ENCODE measurements at places on chromosomes 2 and 18.

GRCh38 chr2:189870381-189871085 is 86.3 kb downstream of the PMS1 start:
- DNase-seq, result no peak

- DNase-seq, result no peak
Measured at GRCh38 chr2:6877402-6878304, at the start of gene RSAD2. Gene RSAD2 (plus strand): TSS chr2:6877777. CDS start chr2:6877801, 24 bp downstream.

DNA sequence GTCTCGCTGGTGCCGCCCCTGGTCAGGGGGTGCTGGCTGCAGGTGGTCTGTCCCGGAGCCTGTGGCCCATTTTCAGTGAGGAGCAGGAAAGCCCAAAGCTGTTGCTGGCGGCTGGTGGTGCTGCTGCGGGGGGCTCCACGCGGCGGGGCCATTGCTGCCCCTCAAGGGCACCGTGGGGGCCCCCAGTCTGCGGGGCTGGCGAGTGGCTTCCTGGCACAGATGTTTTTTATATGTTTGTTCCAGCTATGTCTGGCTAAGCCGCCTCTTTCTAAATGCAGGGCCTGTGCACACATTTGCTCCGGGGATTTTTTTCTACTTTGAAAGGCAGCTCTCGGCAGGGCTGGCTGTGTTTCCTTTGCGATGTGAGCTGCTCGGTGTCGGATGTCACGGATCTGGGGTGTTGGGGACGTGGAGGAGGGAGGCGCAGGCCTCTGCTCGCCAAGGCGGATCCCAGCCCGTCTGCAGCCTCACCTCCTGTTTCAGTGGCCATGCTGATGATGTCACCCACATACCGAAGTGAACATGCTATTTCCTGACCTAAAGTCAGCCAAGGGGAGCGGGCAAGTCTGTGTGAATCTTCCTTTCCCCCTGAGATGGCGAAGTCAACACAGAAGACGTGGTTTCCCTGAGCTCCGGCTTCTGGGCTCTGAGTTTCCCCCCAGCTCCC is 112.0 kb upstream of the CTDP1 start:
- DNase-seq, result peak; percentile 61

- no peak for DNase-seq
Measured at GRCh38 chr2:239075918-239076758, 228.3 kb downstream of the TWIST2 start.

GRCh38 chr18:76480913-76481312 is 14.1 kb downstream of the ZNF516 start:
- no peak for DNase-seq

DNA sequence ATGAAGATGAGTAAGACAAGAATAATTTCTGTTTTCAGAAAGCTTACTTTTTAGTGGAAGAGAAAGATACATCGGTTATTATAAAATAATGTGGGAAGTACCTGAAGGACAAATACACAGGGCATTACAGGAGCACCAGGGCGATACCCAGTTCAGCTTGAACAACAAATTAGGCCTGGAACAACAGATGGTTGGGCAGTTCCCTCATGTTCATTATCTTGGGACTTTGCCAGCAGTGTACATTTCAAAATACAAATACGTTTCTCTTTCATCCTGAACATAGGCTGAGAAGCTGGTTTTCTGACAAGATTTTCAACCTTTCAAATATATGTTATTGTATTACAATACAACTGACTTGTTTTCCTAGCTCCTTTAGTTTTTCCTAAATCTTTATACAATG is 79.6 kb downstream of the TGIF1 start:
- no peak for DNase-seq

DNA sequence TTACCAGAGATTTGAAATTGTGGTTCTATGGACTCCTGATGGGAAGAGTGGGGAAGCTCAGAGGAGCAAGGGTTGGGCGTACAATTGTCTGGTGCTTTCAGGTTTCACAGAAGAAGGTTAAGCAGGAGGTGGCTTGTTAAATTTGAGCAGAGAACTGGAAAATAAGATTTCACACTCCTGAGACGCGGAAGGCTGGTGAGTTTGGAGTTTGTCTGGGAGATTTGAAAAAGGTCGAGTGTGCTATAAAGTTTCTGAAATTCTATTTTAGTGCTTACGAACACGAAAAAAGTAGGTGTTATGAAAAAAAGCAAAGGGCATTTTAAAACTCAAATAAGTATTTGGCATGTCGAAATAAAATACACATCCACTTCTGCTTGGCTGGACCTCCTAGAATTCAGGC is 170.1 kb downstream of the MEIS1 start:
- no peak for DNase-seq

- no peak for DNase-seq
Measured at GRCh38 chr2:37894601-37895000, 30.5 kb upstream of the RMDN2 start.

- DNase-seq, result no peak
Measured at GRCh38 chr2:209977386-209978239, 24.8 kb upstream of the RPE start.

GRCh38 chr2:236168110-236169080 is at the start of gene GBX2:
Gene GBX2 (minus strand): TSS chr2:236168386. CDS start chr2:236167971, 415 bp downstream.
- DNase-seq, result no peak

- DNase-seq, result no peak
Measured at GRCh38 chr2:240246173-240246820, 105.8 kb upstream of the OTOS start.

DNA sequence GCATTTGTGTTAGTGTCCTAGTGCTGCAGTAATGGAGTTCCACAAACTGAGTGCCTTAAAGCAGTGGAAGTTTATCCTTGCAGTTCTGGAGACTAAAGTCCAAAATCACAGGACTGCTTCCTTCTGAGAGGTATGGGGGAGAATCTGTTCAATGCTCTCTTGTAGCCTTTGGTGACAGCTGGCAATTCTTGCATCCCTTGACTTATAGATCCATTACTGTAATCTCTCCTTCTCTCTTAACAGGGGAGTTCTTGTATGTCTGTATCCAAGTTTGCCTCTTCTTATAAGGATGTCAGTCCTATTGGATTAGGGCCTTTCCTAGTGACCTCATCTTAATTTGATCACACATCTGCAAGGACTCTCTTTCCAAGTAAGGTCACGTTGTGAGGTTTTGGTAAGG is 69.9 kb downstream of the XRCC5 start:
- no peak for DNase-seq

DNA sequence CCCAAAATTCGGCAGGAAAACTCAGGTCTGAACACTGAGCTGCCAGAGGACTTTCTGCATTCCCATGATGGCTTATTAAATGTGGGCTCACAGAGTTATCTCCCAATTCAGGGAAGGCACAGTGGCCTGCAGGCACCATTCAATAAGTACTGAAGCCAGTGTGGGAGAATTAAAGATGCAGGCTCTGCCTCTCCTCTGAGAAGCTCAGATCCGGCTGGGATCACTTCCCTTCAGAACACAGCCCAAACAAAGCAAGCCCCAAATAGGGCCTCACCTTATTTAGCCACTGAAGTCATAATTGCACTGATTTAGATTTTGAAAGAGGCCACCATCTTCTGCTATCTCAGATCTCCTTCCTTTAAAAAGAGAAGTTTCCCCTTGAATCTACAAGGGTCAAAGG is 94.3 kb downstream of the MAPK4 start:
- DNase-seq, result no peak

DNA sequence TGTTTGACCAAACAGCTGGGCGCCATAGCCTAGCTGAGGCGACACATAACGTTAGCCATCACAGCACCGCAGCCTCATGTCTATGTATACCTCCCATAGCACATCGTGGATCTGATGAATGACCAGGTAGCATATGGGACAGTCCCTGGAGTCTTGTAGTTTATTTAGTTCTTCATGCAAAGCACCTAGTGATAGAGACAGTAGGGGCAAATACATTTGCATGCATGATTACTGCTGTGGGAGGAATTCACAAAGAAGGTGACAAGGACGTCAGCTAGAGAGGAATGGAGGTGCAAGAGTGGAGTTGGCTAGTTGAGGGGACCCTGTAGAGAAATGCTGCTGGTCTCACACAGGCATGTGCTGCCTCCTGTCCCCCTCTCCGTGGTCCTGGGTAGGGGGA is 478.9 kb upstream of the HS6ST1 start:
- DNase-seq, result no peak

DNA sequence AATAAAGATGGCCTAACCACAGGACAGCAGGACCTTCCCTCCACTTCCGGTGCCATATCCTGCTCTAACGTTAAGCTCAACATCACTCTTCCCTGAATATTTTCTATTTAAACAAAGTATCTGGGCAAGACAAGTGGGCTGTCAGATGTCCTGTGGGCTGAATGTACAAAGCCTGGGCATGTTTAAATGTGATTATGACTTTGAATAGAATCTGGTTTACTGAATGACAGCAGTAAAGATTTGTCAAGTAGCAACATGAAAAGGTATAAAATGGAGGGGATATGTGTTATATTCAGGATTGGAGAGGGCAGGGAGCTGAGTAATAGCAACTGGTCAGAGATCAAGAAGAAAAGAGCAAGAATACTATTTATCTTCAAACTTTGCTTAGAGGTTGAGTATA is 540.9 kb downstream of the NRXN1 start:
- no peak for DNase-seq

DNA sequence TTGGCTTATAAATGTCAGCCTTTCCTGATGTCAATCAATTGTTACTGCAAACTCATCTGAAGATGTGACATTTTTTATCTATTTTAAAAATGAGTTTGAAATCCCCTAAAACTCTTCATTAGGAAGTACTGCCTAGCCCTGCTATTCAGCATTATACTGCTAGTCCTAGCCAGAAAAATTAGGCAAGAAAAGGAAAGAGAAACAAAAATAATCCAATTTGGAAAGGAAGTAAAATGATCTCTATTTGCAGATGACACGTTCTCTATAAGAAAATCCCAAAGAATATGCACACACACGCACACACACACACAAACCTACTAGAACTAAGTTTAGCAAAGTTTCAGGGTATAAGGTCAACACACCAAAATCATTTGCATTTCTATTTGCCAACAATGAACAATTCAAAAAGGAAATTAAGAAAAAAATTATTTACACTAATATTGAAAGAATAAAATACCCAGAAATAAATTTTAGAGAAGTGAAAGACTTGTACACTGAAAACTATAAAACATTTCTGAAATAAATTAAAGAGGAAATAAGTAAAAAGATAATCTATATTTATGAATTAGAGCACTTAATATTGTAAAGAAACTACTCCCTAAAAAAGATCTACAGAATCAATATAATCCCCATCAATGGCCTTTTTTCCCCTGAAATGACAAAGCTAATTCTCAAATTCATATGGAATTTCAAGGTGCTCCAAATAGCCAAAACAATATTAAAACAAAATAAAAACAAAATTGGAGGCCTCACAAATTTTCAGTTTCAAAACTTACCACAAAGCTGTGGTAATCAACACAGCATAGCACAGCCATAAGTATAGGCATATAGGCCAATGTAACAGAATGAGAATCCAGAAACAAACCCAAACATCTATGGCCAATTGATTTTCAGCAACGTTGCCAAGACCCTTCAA is 433.7 kb upstream of the TRIB2 start:
- DNase-seq, result no peak

DNA sequence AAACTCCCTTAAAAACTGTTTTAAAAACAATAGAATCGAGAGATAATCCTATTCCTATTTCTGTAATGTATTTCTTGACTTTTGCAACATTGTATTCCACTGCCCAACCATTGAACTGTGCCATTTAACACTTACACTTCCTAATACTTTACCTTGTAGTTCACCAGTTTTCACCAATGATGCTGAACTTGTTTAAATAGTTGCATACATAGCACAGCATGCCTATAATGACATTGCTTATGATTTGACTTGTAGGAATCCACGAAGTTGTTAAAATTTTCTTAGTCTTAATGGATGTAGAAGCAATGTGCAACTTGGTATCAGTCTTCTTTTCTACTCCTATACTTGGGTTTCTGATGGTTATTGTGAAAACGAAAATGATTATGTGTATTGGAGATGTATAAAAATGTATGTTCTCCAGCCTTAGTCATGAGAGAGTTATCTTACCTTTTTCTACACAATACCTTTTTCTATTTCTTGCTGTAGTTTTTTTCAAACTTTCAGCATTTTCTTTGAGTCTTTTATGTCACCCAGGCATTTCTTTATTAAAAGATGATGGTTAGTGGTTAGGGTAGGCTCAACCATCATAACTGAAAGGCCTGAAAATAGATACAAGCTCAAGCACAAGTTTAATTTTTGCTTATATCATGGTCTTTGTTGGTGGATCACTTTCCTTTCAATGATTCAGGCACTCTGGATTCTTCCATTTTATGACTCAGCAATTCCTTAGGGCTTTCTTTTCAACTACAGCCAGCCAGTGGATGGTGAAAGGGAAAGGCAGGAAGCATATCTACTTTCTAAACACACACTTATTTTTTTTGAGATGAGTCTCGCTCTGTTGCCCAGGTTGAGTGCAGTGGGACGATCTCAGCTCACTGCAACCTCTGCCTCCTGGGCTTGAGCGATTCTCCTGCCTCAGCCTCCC is 9.4 kb downstream of the GPD2 start:
- DNase-seq, result peak; percentile 78

All from GM04503 (cell line).